ENCODE measurements at places on chromosomes 12 and 14. TPM values are rescaled to one million over a fixed set of nuclear protein-coding genes. Genes with fewer than 3 reads are reported as not detected.

PRPH gene
- not detected for total RNA-seq

PLEKHG7 gene
- 0.26 TPM for total RNA-seq

CLEC4A gene
- not detected for total RNA-seq

WNT5B gene
- total RNA-seq: not detected

LRP1-AS gene
- total RNA-seq: not detected

PZP gene
- total RNA-seq: not detected

PITPNM2 gene
- total RNA-seq: 0.59 TPM

LGMN gene
- 53.2 TPM for total RNA-seq

SPTLC2 gene
- 12.3 TPM for total RNA-seq

DLST gene
- 31.8 TPM for total RNA-seq

CHGA gene
- total RNA-seq: not detected

DNA sequence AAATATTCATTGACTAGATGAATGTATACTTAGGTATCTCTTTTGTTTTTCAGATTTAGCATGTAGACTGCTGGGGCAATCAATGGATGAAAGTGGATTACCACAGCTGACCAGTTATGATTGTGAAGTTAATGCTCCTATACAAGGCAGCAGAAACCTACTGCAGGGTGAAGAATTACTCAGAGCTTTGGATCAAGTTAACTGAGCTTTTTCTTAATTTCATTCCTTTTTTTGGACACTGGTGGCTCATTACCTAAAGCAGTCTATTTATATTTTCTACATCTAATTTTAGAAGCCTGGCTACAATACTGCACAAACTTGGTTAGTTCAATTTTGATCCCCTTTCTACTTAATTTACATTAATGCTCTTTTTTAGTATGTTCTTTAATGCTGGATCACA, 15.3 kb upstream of the SNAPC1 start:
- DNase-seq: no peak

DNA sequence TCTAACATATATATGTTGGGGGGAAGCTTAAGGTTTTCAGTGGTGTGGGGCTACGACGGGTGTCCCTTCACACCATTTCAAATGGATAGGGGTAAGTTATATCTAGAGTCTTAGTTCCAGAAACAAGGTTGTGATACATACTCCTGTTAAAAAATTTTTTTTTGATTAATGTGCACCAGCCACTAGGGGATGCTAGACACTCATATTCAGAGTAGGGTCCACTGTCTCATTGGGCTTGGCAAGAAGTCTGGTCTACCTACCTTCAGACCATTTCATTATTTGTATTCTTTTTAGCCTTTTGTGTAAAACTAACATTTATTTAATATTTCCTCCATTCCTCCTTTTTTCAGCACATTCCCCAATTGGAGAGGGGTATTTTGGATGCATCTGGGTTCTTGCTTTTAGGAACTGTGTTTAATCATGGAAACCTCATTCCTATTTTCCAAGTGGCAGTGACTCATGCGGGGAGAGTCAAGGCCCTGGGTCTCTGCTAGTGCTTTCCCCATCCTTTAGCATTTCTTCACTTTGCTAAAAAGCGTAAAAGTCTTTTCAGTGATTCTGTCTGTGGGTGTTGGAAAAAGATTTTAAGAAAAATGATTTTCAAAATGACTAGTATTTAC, 33.4 kb downstream of the ANO4 start:
- DNase-seq: no peak

DNA sequence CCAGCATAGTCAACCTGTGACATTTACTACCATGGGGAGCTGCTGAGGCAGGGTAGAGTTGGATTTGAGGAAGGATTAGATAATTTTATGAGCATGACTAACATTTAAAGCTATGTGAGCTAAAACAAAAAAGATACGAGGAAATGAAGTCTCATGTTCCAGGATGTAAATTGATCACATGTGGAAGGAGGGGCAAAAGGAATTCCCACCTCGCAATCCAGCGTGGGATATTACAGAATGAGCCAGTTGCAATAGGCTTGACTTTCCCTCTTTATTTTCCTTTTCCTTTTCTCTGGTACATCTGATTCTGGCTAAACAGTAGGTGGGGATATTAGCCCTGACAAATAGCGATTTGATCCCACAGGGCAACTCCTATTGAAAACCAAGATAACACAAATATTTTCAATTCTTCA, 214.9 kb upstream of the HMGA2 start:
- DNase-seq: no peak

DNA sequence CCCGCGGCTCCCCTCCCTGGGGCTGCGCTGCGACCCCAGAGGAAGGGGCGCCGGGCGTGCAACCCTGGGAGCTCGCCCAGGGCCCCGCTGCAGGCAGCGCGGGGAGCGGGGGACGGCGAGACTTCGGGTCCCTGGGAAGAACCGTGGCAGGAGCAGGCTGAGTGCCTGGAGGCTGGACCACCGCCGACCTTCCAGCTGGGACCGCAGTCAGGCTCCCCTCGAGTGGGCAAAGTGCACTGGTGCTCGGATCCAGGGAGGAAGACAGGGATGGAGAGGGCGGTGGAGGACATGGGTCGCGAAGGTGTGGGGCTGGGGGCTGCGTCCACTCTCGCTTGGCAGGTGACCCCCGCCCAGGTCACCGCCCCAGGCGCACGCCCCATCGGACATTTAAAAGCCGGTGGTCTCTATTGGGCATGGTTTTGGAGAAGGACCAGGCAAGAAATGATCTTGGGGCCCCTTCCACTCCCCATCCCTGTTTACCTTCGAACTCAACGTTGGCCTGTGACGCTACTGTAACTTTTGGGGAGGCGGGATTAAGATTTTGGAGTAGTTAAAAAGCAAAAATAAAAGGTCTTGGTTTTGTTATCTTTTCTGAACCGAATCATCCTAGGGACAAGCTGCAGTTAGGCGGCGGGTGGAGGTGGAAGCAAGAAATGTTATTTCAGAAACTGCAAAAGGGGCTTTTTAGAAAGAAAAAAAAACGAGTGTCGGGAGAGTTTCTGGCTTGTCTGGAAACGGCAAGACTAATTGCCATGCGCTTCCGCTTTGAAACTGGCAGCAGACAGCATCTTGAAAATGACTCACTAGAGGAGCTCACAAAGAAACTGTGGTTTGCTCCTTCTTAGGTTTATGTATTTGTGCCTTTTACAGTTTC, 1.0 kb downstream of the ELK3 start:
- DNase-seq: peak; percentile 70

DNA sequence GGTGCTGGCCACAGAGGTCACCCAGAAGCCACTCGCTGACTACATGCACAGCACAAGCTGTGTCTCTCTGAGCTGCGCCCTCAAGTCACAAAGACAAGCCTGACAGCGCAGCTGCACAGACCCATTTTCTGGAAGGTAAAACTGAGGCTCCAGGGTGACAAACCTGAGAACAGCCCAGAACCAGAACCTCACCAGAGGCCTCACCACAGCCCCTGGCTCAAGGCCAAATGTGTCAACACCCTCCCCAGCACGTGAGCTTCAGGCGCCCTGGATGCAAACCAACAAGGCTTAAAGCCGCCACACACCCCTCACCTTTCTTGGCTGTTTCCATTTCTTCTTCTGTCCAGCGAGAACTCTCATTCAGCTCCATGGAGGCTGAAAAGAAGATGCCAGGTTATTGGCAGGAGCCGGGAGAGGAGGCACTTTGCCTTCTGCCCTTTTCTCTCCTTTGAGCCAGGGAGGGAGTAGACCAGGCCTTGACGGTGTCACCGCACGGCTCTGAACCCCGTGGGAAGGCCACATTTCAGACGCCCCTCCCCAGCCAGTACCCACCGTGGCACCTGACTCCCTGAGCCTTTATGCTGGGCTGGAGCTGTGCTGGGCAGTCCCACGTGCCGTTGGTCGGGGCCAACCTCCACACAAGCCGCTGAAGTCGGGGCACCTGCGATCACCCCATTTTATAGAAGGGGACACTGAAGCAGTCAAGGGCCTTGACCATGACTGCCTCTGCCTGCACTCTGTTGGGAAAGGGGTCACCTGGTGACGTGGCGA, 103.1 kb downstream of the RFLNA start:
- peak; percentile 79 for DNase-seq

- no peak for DNase-seq
These were observed 261.8 kb downstream of the ATP23 start for GRCh38 chr12:58202933-58203718.

DNA sequence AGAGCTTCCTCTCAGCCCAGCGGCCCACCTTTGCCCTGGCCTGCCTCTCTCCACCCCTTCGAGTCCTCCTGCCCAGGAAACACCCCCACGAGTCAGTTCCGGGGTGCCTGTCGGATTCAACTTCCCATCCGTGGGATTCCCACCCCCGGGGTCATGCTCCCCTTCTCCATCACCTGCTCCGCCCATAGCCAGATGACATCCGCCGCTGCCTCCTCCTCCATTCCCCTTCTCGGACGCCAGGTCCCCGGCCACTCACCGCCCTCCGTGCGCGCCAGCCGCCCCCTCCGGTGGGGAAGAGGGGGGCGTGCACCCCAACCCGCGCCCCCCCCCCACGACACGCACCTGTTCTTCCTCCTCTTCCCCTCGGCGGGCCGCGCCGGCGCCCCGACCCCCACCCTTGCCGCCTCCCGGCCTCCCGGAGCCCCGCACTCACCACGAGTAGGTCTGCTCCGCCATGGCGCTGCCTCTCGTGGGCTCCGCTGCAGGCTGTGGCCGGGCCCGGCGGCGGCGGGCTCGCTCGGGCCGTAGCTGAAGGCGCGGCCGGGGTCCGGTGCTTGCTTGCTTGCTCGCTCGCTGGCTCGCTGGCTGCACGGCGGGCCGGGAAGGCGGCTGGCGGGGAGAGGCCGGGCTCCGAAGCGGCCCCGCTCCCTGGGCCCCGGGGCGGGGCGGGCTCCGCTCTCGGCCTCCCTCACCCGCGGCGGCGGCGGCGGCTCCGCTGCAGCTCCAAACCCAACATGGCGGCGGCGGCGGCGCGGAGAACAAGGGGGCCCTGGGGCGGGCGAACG, 554 bp downstream of the SPPL3 start:
- DNase-seq: peak; percentile 38

DNA sequence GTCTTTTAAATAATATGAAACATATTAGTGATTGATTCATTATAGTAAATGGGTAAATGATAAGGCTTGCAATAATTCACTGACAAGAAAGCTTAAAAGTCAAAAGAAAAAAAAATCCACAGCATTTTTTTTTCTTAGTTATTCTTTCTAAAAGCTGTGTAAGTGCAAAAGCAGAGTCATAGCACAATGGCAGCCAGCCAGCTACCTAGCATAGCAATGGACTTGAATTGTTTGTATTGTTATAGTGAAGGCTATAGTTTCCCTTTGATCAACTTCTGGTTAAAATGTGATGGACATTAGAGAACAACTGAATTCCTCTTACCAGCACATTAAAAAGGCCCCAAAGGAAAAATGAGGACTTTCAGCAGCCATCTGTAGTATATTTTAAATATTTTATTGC, 232.1 kb downstream of the NAV3 start:
- peak; percentile 17 for DNase-seq

DNA sequence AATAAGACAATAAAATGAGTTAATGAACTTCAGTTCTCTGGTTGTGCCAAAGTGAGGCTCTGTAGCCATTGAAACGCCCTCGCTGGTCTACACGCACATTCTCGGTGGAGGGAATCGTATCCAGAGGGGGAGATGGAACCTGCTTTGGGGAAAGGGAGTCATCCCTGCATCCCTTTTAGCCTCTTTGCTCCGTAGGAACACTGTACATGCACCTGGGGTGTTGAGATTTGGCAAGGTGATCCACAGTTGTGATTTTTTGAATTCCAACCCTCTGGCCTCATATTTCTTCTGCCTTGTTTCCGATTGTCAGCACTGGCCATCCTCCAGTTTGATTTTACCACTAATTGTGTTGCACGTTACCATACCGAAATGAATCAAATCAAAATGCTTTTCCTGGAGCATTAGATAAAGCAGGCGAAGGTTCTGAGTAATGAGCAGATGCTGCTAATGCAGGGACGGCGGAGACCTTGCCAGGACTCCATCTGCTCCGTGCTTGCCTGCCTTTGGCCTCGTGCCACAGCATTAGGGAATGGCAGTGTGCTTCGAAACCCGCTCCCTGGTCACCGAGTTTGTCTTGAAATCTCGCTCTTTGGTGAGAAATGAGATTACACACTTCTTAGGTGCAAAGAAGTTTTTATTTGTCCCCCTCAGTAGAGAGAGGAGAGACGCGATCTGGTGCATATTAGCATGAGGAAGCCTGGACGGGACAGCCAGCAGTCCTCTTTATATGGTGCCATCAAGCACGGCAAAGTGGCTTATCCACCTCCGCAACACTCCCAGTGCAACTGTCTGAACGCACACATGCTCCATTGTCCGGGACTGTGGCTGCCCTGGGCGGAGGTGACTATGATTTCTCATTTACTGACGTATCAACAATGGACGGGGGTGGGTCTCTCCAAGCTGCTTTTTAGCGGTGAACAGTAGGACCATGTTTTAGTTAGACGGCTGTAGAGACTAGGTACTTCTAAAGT, 59.1 kb downstream of the FBXW8 start:
- no peak for DNase-seq

- DNase-seq: no peak
These were observed 319.5 kb downstream of the PAWR start for GRCh38 chr12:79371226-79371625.

DNA sequence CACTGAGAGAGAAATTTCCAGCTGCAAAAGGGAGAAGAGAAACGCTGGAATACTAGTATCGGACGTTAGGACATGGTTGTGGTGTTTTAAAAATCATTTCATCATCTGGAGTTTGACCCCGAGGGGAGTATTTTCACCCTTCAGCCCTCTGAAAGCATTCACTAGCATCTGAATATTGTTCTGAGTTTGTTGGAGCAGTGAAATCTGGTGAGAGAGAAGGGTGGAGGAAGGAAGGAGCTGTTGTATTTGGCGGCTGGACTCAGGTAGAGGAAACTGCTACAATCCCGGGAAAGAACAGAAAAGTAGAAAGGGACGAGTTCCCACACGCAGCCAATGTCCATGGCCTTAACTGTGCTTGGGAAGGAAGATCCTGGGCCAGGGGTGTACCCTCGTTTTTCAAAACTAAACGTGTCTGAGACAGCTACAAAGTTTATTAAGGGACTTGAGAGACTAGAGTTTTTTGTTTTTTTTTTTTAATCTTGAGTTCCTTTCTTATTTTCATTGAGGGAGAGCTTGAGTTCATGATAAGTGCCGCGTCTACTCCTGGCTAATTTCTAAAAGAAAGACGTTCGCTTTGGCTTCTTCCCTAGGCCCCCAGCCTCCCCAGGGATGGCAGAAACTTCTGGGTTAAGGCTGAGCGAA, 896 bp upstream of the CDKN1B start:
- DNase-seq: no peak

GRCh38 chr12:68306564-68306963, 25.6 kb downstream of the MDM1 start:
- no peak for DNase-seq

DNA sequence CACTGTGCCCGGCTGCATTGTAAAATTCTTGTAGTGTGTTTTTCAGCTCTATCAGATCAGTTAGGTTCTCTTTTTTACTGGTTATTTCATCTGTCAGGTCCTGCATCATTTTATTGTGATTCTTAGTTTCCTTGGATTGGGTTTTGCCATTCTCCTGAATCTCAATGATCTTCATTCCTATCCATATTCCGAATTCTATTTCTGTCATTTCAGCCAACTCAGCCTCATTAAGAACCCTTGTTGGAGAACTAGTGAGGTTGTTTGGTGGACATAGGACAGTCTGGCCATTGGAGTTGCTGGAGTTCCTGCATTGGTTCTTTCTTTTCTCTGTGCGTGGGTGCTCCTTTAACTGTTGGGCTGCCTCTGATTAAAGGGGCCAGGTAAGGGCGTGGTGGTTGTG, 5.6 kb upstream of the C1S start:
- no peak for DNase-seq

GRCh38 chr12:5259523-5259922, 172.4 kb upstream of the NTF3 start:
- no peak for DNase-seq
